ENCODE measurements at places on chromosomes 6 and 20. TPM values are rescaled to one million over a fixed set of nuclear protein-coding genes. Genes with fewer than 3 reads are reported as not detected.

The ENPP5 gene
- 0.08 TPM for total RNA-seq

The RIMS4 gene
- total RNA-seq = 0.59 TPM

The FLOT1 gene
- 79.3 TPM for total RNA-seq

The TP53TG5 gene
- 0.12 TPM for total RNA-seq

The SIM1 gene
- total RNA-seq = 1.6 TPM

The SAYSD1 gene
- total RNA-seq = 7.1 TPM

The CGAS gene
- 3.7 TPM for total RNA-seq

The SPDEF gene
- total RNA-seq = not detected

The OR2B3 gene
- not detected for total RNA-seq

The TMC2 gene
- not detected for total RNA-seq

The OR2H1 gene
- not detected for total RNA-seq

The IFNGR1 gene
- total RNA-seq = 84.0 TPM

The ECT2L gene
- not detected for total RNA-seq

The SNX21 gene
- total RNA-seq = 27.1 TPM

The TRIM15 gene
- total RNA-seq = not detected

The GABRR1 gene
- total RNA-seq = not detected

The PARD6B gene
- total RNA-seq = 0.23 TPM

The KCNS1 gene
- 0.23 TPM for total RNA-seq

The SERINC3 gene
- 88.7 TPM for total RNA-seq

The LPIN3 gene
- total RNA-seq = 4.0 TPM

The CALHM6 gene
- 0.23 TPM for total RNA-seq

The MUC22 gene
- total RNA-seq = not detected

The MYB gene
- total RNA-seq = 3.8 TPM

The FNDC11 gene
- 0.30 TPM for total RNA-seq

The DLL1 gene
- 1.8 TPM for total RNA-seq

The KIFC1 gene
- total RNA-seq = 0.35 TPM

The VSTM2L gene
- total RNA-seq = 2.9 TPM

The CCM2L gene
- total RNA-seq = 0.23 TPM

The PROKR2 gene
- total RNA-seq = not detected
